ENCODE measurements at places on chromosomes 6 and 20. TPM values are rescaled to one million over a fixed set of nuclear protein-coding genes. Genes with fewer than 3 reads are reported as not detected.

The FOXP4 gene
- 16.5 TPM for total RNA-seq

The OR2B2 gene
- not detected for total RNA-seq

DNA sequence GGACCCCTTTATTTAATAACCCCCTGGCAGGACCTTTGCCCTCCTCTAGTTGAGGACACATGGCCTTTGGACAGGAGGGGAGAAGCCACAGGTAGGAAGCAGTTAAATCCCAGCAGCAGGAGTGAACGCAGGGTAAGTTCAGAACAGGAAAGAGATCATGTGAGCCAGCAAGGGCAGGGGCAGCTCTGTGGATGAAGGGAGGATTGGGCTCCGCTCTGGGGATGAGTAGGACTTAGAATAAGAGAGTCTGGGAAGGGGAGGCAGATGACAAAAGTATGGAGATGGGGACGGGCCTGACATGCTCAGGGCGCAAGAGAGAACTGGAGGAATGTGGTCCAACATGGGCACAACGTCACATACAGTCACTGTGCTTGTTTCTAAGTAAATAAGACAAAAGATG lies 89.0 kb downstream of the NDUFAF5 start:
- H3K4me1 ChIP-seq: peaks cover 3% of the 10 kb centered on the region
- no peaks in the 10 kb centered on the region for H3K36me3 ChIP-seq
- DNase-seq: no peak
- no peak overlapping the region for H3K27ac ChIP-seq
- H3K27me3 ChIP-seq: no peaks in the 10 kb centered on the region

The TSHZ2 gene
- 1.6 TPM for total RNA-seq

The SDHAF4 gene
- total RNA-seq: 13.1 TPM

DNA sequence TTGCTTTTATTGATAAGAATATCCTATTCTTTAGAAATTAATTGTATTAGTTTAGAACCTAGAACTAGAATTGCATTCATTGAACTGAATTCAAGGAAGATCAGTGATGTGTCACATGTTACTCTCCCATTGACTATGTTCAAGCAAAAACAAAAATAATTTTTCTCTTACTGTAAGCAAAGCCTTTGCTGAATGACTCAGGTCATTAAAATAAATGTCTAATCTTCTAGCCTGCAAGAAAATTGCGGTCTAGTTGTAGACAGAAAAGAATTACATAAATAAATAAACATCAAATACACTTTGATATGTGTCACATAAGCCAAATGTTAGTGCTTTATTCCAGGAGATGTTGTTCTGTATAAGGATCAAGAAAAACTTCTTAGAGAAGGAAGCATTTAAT lies 387.9 kb downstream of the ADGRB3 start:
- H3K27me3 ChIP-seq: peaks cover 66% of the 10 kb centered on the region
- H3K27ac ChIP-seq: no peak overlapping the region
- peak; percentile 6 for DNase-seq
- H3K4me3 ChIP-seq: no peak overlapping the region

GRCh38 chr6:124996411-124996810 lies 34.2 kb downstream of the RNF217 start:
- DNase-seq: no peak
- H3K27ac ChIP-seq: no peak overlapping the region
- no peaks in the 10 kb centered on the region for H3K36me3 ChIP-seq
- H3K4me3 ChIP-seq: no peak overlapping the region
- H3K27me3 ChIP-seq: no peaks in the 10 kb centered on the region
- H3K4me1 ChIP-seq: peaks cover 30% of the 10 kb centered on the region

- no peaks in the 10 kb centered on the region for H3K4me1 ChIP-seq
- no peak overlapping the region for H3K27ac ChIP-seq
- H3K36me3 ChIP-seq: no peaks in the 10 kb centered on the region
- DNase-seq: no peak
Observed at GRCh38 chr20:25549843-25550477, 35.4 kb downstream of the NINL start.

The ZNF165 gene
- 10.8 TPM for total RNA-seq

- peak overlapping the region; percentile 82 for H3K4me3 ChIP-seq
- H3K4me1 ChIP-seq: peaks cover 13% of the 10 kb centered on the region
- DNase-seq: no peak
- H3K36me3 ChIP-seq: no peaks in the 10 kb centered on the region
- H3K27me3 ChIP-seq: no peaks in the 10 kb centered on the region
Observed at GRCh38 chr6:101392586-101393230, 800 bp upstream of the GRIK2 start.

DNA sequence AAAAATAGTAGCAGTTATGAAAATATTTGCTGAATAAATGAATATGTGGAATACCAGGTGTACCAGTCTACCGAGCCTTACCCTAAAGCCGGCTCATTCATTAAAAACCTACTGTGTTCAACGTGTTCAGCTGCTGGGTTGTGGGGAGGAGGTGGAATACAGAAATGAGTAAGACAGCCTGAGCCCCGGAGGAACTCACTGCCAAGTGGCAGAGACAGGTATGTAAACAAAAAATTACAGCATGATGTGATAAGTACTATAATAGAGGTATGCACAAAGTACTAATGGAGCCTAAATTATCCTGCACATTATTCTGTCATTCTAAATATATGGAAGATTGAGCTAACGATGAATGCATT lies 6.8 kb upstream of the ADTRP start:
- no peaks in the 10 kb centered on the region for H3K27me3 ChIP-seq
- peak; percentile 31 for DNase-seq
- H3K27ac ChIP-seq: no peak overlapping the region
- H3K4me1 ChIP-seq: peaks cover 5% of the 10 kb centered on the region
- H3K36me3 ChIP-seq: peaks cover 9% of the 10 kb centered on the region
- H3K4me3 ChIP-seq: no peak overlapping the region

Measured in MCF 10A (cell line).